ENCODE measurements at places on chromosomes 2 and 18. TPM values are rescaled to one million over a fixed set of nuclear protein-coding genes. Genes with fewer than 3 reads are reported as not detected.

GRCh38 chr2:200618590-200619021, 32.8 kb downstream of the AOX1 start:
- no peak overlapping the region for H3K27ac ChIP-seq
- no peak overlapping the region for H3K4me3 ChIP-seq
- no peaks in the 10 kb centered on the region for H3K27me3 ChIP-seq
- DNase-seq: no peak
- H3K4me1 ChIP-seq: peaks cover 6% of the 10 kb centered on the region

GRCh38 chr2:5548991-5549715, 143.0 kb upstream of the SOX11 start:
- no peak overlapping the region for H3K4me3 ChIP-seq
- no peak overlapping the region for H3K27ac ChIP-seq
- peak; percentile 14 for DNase-seq
- no peaks in the 10 kb centered on the region for H3K27me3 ChIP-seq
- H3K36me3 ChIP-seq: no peaks in the 10 kb centered on the region

- H3K27me3 ChIP-seq: no peaks in the 10 kb centered on the region
- peaks cover 11% of the 10 kb centered on the region for H3K4me1 ChIP-seq
- H3K36me3 ChIP-seq: no peaks in the 10 kb centered on the region
Observed at GRCh38 chr2:237300739-237301138, 113.2 kb downstream of the COL6A3 start.

DNA sequence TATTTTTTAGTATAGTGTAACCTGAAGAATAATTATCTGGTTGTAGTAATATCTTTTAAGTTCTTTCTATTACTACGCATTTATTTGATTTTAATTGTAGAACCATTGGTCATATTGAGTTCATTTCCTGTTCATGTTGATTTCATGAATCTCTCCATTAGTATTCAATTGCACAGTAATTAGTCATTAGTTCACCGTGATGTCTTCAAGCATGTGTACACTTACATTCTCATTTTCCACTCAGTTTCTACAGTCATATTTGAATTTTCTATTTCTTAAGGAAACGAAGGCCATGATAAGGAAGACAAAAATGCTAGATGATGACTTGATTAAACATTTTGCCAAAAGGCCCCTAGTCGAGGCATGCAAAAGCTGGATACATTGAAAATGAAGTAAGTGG, 333.7 kb upstream of the FANCL start:
- no peaks in the 10 kb centered on the region for H3K36me3 ChIP-seq
- H3K4me3 ChIP-seq: no peak overlapping the region
- DNase-seq: no peak
- no peaks in the 10 kb centered on the region for H3K27me3 ChIP-seq
- H3K4me1 ChIP-seq: no peaks in the 10 kb centered on the region

DSG3 gene
- polyA plus RNA-seq: 0.15 TPM

- H3K36me3 ChIP-seq: no peaks in the 10 kb centered on the region
- no peak for DNase-seq
- H3K27ac ChIP-seq: no peak overlapping the region
- H3K27me3 ChIP-seq: no peaks in the 10 kb centered on the region
- H3K4me1 ChIP-seq: no peaks in the 10 kb centered on the region
- no peak overlapping the region for H3K4me3 ChIP-seq
Observed at GRCh38 chr2:85695691-85696668, 1.8 kb downstream of the GNLY start.

CDH2 gene
- 14.2 TPM for polyA plus RNA-seq

FSIP2 gene
- 1.8 TPM for polyA plus RNA-seq

- no peaks in the 10 kb centered on the region for H3K36me3 ChIP-seq
- no peak overlapping the region for H3K4me3 ChIP-seq
- no peak for DNase-seq
- H3K27me3 ChIP-seq: no peaks in the 10 kb centered on the region
- H3K4me1 ChIP-seq: peaks cover 6% of the 10 kb centered on the region
Observed at GRCh38 chr2:42841344-42841743, 49.0 kb upstream of the HAAO start.

- no peak overlapping the region for H3K4me3 ChIP-seq
- no peak for DNase-seq
- no peaks in the 10 kb centered on the region for H3K36me3 ChIP-seq
- no peaks in the 10 kb centered on the region for H3K27me3 ChIP-seq
- no peak overlapping the region for H3K27ac ChIP-seq
Observed at GRCh38 chr2:153105829-153106578, 372.6 kb downstream of the RPRM start.

GRCh38 chr2:172613615-172614231, 57.8 kb downstream of the PDK1 start:
- no peak for DNase-seq
- no peaks in the 10 kb centered on the region for H3K4me1 ChIP-seq
- H3K27ac ChIP-seq: no peak overlapping the region
- H3K27me3 ChIP-seq: no peaks in the 10 kb centered on the region
- no peak overlapping the region for H3K4me3 ChIP-seq

MC5R gene
- polyA plus RNA-seq: 0.66 TPM

SLC40A1 gene
- polyA plus RNA-seq: 304 TPM

All from large intestine (tissue), 12 donors.